ENCODE measurements at places on chromosomes 12 and 14.

- DNase-seq: no peak
These were observed 9.8 kb downstream of the BTBD7 start for GRCh38 chr14:93322929-93323599.

GRCh38 chr14:75673345-75674035, 12.4 kb downstream of the TTLL5 start:
- no peak for DNase-seq

DNA sequence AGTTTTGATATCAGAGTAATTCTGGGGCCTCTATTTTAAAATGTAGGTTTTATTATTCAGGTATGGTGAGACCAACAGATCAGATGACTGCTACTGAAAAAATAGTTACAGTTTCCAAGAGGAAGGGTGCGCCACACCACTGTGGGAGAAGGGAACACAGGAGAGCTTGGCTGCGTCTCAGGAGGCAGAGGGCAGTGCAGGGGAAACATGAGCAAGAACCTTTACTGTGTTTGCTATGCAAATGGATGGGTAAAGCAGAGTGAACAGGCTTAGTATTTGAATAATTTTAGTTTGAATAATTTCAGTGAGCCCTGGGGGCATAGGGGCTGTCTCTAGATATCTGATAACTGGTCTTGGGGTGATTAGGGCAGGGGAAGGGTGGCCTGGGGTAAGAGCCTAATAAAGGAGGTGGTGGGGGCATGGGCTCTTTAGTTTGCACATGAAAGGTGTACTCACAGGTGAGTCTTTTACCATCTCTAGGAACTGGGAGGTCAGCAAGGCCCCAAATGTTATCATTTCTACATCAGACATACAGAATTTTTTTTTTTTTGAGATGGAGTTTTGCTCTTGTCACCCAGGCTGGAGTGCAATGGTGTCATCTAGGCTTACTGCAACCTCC, 196.8 kb upstream of the NEDD1 start:
- DNase-seq: no peak

DNA sequence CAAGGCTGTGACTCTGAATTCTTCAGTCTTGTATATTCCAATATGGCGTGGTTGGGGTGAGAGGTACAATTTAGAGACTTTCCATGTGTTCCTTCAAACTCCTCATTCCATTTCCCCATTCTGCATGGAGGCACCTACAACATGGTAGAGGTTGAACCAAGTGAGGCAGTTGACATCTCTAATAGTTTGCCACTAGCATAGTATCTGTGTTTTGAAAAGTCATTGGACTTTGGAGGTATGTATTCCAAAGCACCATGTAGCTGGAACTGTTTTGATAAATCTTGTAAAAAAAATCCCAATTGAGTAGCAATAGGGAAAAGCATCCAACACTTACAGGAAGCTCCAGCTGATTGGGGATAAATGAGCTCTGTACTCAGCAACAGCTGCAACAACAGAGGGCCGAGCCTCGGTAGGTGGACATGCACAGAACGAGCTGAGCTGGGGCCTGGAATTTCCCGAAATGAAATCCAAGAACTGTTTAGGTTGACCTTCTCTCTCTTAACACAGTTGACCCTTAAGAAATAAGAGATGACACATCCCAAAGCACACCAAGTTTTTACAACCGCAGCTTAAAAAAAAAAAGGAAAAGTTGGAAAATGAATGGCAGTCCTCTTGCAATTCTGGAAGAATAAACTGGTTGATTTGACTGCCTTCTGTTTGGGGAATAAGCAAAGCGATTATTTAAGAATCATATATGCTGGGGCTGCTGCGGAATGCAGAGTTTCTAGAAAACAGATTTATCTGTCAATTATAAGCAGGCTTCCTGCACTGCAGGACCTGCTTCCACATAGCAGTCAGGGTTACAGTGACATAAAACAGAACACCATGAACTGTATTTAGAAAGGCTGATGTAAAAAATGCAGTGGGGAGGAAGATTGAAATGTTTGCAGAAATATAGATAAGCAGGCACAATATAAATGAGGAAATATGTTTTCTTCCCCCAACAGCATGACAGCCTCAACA, 194.6 kb upstream of the KRR1 start:
- DNase-seq: peak; percentile 70

DNA sequence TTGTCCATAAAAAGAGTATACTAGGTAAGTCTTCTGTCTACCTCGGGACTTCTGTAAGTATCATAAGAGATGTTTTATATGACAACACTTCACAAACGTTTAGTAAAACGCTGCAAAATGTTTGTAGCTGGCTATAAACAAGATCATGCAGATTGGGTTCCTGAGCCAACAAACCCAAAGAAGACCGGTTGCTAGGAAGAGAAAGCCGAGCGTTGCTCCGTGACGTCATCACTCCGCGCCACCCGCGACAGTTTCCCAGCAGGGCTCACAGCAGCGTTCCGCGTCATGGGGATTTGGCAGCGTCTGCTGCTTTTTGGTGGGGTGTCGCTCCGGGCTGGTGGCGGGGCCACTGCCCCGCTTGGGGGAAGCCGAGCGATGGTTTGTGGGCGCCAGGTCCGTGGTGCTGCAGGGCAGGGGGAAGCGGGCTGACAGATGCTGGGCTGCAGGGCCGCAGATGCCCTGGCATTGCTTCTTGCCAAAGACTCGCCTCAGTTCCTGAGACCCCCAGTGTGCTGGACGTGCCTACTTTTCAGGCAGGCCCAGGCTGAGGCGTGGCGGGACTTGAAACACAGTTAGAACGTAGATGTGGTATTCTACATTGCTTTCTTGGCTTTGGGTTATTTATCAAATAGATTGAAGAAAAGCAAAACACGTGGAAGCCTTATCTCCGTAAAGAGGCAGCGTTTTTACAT, at the start of gene NUBPL:
Gene NUBPL, plus strand, starts transcription at position 250 of the 692 bp plus-strand sequence. Its CDS starts 36 bp downstream, at position 286.
- DNase-seq: peak; percentile 98

DNA sequence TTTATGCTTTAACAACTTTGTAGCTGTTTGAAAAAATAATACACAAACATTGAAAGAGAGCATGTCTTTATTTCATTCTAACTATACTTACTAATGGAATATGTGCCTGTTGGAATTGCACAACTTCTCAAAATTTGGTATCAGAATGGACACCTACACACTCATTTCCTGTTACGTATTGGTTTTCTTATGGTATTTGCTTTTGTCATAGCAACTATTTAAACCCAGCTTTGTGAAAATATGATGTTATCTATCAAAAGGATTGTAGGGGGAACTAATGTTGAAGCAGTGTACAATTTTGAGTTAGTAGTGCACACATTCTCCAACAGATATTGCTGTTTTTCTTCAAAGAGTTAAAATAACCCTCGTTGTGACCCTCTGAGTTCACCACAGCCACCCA, 52.6 kb downstream of the RBMS2 start:
- no peak for DNase-seq

GRCh38 chr12:75890660-75891059, 140.9 kb downstream of the PHLDA1 start:
- DNase-seq: no peak

GRCh38 chr14:76779221-76780057, 18.2 kb downstream of the VASH1 start:
- no peak for DNase-seq

DNA sequence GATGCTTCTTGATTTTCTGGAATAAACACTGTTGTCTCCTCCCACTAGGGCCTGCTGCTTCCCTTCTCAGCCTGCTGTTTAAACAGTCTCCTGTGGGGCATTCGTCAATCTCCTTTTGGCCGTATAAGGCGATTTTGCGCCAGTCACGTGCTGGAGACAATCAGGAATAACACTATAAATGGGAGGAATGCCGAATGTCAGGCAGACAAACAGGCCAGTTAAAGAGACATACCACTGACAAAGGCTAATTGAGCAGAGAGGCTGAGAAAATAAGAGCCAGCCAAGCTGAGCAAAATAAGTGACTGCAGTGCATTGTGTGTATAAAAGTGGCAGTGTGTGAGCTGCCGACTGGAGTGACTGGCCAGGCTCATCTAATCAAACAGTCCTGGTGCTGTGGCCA, 23.3 kb downstream of the DMAC2L start:
- no peak for DNase-seq

- DNase-seq: no peak
These were observed 137.9 kb downstream of the TTC8 start for GRCh38 chr14:88962356-88962755.

DNA sequence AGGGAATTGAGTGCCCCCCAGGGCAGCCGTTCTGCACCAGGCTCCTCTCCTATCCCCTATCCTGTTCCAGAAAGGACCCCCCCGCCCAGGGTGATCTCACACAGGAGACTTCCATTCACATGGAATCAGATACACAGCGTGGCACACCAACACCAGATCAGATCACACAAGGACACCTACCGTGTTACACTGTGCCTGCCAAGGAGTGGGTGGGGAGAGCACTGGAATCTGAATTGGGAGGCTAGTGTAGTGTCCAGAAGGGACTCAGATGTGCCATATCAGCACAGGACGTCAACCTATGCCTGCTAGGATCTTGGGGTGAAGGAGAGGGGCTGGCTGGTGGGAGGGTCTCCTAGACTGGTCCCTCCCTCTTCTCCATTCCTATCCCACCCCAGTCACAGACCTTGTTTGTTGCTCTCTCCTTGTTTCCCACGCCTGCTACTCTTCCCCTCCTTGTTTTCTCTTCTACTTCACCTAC, 2.3 kb downstream of the PTMS start:
- DNase-seq: no peak

- no peak for DNase-seq
These were observed 54.4 kb downstream of the KLRG1 start for GRCh38 chr12:9043766-9044165.

DNA sequence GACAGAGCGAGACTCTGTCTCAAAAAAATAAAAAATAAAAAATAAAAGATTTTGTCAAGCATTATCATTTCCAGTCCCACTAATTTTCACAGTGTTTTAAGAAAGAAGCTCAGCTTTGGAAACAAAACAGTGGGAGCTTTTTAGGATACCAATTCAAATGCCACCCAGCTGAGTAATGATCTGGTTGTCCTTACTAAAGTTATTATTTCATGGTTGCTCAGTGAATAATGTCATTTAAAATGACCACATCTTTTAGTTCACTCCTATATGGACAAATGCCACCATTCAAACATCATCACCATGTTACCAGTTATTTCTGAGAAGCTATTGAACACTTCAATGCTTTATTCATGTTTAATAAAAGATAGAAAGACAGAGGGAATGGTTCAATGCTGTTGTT, 365.0 kb downstream of the CCER1 start:
- no peak for DNase-seq

- no peak for DNase-seq
These were observed 255.0 kb downstream of the PAWR start for GRCh38 chr12:79435742-79436141.

DNA sequence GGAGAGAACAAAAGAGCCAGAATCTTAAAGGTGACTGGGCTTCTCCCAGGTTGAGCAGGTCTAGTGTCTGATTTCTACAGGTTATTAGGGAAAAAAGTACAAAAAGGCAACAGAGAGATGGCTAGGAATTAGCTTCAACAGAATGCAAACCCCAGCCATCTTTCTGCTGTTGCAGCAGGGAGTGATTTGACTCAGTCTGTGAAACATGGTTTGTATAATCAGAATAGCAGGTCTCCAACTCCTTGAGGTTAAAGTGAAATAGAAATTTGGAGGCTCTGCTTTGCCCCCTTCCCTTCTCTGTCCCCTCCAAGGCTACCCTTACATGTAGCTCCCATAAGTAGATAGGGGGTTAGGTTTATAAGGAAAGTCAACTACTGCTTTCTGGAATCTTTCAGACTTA, 105.8 kb downstream of the AKAP6 start:
- no peak for DNase-seq

DNA sequence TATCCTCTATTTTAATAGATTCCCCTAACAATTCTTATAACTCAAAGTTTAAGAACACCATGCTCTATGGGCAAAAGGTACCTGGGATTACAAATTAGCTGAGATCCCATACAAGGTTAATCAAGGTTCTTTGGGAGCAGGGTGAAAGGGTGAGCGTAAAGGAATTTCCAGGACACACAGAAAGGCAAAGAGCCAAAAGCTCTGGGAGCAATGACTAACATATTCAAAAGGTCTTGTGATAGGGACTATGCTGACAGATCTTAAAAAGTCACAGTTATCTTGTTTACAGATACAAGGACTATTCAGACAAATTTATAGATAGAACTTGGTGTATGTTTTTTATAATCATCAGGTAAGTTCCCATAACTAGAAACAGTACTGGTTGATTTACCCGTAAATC, 19.5 kb upstream of the PPFIBP1 start:
- DNase-seq: no peak

- no peak for DNase-seq
These were observed 187.1 kb upstream of the CCND2 start for GRCh38 chr12:4086481-4086880.

- DNase-seq: no peak
These were observed 15.2 kb upstream of the MYL2 start for GRCh38 chr12:110935588-110935987.

GRCh38 chr12:113040722-113041171, 15.8 kb upstream of the DTX1 start:
- DNase-seq: peak; percentile 90

- DNase-seq: no peak
These were observed 27.9 kb upstream of the TCL1A start for GRCh38 chr14:95741781-95742180.

GRCh38 chr12:69969011-69969410, 144.0 kb downstream of the MYRFL start:
- DNase-seq: no peak

DNA sequence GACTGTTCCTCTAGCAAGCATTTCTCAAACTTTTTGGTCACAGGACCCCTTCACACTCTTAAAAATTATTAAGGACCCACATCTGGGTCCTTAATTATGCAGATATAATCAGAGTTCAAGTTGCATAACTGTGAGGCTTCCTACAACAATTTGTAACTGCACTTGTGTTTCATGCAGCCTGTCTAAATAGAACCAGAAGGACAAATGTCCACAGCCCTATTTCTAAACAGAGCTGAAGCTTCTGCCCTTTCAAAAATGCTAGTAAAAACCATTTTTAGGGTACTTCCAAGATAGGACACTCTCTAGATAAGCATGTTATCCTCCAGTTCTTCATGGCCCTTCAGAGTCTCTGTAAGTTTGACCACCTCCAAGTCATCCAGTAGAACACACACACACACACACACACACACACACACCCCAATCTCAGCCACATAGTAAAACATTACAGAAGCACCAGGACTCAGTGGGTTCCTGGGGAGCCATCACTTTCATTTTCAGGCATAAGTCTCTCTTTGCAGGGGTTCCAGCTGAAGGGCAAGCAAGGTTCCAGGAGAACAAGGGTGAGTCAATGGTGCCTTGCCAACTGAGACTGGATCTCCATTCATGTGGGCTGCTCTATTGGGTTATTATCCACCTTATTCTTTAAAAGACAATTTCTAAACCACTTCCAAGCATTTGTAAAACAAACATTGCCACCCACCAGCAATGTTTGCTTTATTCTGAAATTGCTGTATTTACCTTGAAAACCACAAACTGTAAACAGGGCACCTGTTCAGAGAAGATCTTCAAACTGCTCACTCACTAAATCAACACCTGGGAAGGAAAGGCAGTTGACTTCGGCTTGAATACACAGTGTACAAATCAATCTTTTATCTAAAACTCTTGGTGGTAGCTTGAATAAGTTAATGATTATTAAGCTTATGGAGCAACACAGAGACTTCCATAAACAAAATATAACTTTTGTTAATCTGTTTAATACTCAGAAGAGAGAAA, 64.1 kb downstream of the ITPR2 start:
- DNase-seq: no peak
